ENCODE measurements at places on chromosomes 16 and 17.

GRCh38 chr16:73152386-73153125 is 104.6 kb upstream of the ZFHX3 start:
- no peak for DNase-seq

GRCh38 chr17:77509599-77509998 is 368.8 kb downstream of the SEC14L1 start:
- DNase-seq, result no peak

- no peak for DNase-seq
Measured at GRCh38 chr16:9177861-9178260, 86.4 kb downstream of the HAPSTR1 start.

- DNase-seq, result peak; percentile 78
Measured at GRCh38 chr17:45410144-45411091, 22.3 kb downstream of the ARHGAP27 start.

DNA sequence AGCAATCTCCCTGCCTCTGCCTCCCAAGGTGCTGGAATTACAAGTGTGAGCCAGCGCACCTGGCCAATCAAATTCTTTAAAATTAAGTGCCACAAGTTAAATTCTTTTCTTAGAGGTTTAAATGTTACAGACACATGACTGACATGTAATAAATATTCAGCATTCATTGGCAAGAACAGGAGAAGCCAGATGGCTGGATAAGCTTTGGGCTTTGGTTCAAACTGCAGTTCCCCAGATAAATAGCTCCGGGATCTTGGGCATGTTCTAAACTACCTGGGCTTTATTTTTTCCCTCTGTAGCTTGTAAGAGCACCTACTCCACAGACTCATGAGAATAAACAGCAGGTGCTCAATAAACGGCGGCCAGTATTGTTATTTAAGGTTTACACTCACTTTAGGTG is 34.1 kb downstream of the ABAT start:
- DNase-seq, result no peak

GRCh38 chr16:86952769-86953168 is 364.4 kb downstream of the C16orf95 start:
- no peak for DNase-seq

- peak; percentile 98 for DNase-seq
Measured at GRCh38 chr16:68448360-68448970, at the start of gene SMPD3. Gene SMPD3, minus strand, starts transcription at chr16:68448508. Its CDS starts 76,327 bp downstream, at chr16:68372181.

GRCh38 chr17:3004150-3004801 is 59.1 kb downstream of the OR1D5 start:
- DNase-seq, result peak; percentile 60

DNA sequence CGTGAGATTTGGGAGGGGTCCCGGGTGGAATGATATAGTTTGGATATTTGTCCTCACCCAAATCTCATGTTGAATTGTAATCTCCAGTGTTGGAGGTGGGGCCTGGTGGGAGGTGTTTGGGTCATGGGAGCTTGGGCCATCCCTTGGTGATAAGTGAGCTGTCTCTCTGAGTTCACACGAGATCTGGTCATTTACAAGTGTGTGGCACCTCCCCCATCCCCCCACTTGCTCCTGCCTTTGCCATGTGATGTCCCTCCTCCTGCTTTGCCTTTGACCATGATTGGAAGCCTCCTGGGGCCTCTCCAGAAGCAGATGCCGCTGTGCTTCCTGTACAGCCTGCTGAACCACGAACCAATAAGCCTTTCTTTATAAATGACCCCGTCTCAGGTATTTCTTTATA is 21.3 kb upstream of the BAIAP2 start:
- DNase-seq, result no peak

GRCh38 chr16:89859615-89860007 is 13.8 kb upstream of the TCF25 start:
- no peak for DNase-seq

DNA sequence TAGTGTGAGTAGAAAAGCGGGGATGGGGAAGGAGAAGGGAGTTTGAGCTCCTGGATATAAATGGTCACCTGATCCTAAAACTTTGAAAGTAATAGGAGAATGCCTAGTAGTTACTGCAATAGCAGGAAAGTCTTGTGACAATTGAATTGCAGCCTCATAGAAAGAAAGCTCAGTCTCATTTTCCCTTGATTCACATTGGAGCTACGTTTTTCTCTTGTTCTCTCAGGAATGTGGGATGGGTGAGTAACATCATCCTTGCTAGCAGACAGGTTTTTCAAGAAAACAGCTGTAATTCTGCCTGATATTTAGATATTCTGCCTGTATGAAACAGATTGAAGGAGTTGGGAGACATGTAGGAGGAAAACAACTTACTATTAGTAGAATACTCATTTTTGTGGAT is 25.3 kb downstream of the SF3B3 start:
- DNase-seq, result no peak

DNA sequence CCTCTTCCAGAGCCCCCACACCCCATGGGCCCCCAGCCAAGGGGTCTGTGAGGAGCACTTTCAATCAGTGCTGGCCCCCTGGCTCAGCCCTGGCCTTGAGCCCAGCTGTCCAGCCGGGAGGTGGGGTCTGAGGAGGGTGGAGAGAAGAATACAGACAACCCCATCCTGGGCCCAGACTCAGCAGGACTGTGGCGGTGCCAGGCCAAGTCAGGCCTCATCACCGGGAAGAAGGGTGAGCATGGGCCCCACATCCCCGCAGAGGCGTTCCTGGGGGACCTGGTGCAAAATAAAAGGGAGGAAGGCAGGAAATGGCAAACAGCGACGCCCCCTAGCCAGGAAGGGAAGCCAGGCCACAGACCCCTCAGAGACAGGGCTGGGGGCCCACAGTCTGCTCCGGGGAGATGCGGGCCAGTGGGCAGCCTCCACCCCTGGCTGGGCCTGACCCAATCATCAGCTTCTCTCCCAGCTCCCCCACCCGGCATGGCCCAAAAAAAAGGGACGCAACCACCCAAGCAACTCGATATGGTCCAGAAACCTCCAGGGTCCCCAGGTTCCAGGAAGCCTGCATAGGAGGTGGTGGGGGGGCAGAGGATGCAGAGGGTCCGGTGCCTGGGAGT is 20.6 kb downstream of the ZNF423 start:
- no peak for DNase-seq

DNA sequence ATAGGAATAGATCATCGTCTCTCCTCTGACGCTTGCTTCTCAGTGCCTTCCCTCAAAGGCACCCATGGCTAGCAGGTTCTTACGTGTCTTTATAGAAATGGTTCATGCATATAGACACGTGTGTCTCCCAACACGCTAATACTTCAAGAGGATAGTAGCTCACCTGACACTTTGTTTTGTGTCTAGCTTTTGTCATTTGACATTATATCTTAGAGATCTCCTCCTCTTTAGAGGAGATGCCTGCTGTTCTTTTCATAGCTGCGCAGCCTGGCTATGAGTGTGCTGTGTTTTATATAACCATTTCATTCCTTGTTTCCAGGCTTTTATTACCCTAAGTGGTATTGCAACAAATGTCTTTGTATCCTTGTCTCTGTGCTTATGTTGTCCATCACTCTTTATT is 411.7 kb downstream of the CPPED1 start:
- no peak for DNase-seq

DNA sequence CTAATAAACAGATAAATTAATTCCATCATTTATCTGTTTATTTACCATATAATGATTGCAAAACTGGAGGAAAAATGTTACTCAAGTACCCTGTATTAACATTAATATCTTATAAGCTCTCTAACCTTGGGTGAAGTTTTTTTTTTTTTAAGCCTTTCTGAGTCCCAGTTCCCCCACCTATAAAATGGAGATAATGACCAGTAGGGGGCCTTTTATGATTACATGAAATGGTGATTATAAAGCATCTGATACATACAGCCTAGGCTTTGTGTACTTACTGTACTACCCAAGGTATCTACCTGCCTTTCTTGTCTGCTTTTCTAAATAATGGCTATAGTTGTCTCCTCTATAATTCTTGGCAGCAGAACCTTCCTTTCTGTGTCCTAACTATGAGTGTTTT is 22.6 kb downstream of the LRRC36 start:
- DNase-seq, result no peak

- DNase-seq, result no peak
Measured at GRCh38 chr17:80164185-80164584, 5.6 kb upstream of the CARD14 start.

GRCh38 chr16:26567356-26567755 is 499.4 kb upstream of the C16orf82 start:
- no peak for DNase-seq

DNA sequence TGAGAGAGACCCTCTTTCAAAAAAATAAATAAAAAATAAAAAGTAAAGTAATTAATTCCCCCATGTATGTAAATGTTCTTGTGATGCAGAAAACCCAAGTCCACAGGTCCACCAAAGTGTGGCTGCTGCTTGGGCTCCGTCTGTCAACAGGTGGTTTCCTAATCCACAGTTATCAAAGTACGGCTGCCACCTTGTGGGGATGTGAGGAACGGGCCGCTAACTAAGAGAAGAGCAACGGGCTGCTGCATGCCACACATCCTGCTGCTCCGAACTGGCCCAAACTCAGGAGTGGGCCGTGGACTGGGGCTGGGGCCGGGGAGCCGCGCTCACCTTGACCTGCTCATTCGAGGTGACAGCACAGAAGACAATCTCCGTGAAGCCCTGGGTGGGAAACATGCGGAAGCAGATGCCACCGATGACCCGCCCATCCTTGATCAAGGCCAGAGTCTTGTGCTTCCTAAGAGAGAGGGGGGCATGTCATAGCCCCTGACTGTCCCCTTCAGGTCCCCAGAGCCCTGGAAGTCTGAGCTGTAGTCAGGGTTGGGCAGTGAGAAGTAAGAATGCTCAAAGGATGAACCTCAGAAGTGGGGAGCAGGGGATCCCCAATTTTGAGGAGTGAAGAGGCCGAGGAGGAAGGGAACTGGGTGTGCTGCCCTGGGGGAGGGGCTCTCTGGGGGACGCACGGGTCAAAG is 4.3 kb downstream of the KAT2A start:
- peak; percentile 87 for DNase-seq

- no peak for DNase-seq
Measured at GRCh38 chr16:62638964-62639870, 603.0 kb upstream of the CDH8 start.

- DNase-seq, result peak; percentile 32
Measured at GRCh38 chr17:20273741-20274500, 193.4 kb downstream of the LGALS9B start.

GRCh38 chr16:70388006-70388680 is 41.4 kb downstream of the DDX19A start:
- no peak for DNase-seq

DNA sequence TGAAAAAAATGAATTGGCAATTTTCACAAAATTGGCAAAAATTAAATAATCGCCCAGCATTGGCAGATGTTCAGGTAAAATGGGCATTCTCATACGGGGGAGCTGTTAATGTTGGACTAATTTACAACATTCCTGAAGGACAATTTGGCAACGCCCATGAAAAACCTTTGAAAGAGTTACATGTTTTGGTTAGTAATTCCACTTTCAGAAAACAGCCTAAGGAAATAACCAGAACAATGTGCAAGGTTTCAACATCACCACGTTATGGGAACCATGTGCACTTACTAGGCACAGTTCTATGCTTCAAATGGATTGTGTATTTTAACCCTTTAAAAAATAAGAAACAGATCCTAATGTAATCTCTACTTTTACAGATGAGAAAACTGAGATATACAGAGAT is 62.7 kb downstream of the CDYL2 start:
- no peak for DNase-seq

GRCh38 chr16:56231-56927 is 2.8 kb downstream of the SNRNP25 start:
- no peak for DNase-seq

GRCh38 chr17:32323046-32323445 is 18.9 kb downstream of the C17orf75 start:
- DNase-seq, result no peak

DNA sequence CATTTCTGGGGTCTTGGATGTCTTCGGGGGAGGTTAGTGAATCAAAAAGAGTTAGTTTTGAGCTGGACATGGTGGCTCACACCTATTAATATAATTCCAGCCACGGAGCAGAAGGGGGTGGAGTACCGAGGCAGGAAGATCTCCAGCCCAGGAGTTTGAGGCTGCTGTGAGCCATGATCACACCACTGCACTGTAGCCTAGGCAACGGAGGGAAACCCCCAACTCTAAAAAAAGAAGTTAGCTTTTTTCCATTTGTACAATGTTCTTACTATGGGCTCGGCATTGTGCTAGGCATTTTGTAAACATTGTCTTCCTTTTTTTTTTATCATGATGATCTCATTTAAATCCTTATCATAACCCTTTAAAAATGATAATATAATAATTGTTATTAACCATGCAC is 8.3 kb upstream of the SNF8 start:
- no peak for DNase-seq

- peak; percentile 10 for DNase-seq
Measured at GRCh38 chr17:78995022-78995760, 14.4 kb downstream of the CANT1 start.

GRCh38 chr16:89722392-89723278 is 1.3 kb downstream of the ZNF276 start:
- peak; percentile 79 for DNase-seq

- no peak for DNase-seq
Measured at GRCh38 chr17:80468242-80468641, 8.2 kb downstream of the NPTX1 start.

DNA sequence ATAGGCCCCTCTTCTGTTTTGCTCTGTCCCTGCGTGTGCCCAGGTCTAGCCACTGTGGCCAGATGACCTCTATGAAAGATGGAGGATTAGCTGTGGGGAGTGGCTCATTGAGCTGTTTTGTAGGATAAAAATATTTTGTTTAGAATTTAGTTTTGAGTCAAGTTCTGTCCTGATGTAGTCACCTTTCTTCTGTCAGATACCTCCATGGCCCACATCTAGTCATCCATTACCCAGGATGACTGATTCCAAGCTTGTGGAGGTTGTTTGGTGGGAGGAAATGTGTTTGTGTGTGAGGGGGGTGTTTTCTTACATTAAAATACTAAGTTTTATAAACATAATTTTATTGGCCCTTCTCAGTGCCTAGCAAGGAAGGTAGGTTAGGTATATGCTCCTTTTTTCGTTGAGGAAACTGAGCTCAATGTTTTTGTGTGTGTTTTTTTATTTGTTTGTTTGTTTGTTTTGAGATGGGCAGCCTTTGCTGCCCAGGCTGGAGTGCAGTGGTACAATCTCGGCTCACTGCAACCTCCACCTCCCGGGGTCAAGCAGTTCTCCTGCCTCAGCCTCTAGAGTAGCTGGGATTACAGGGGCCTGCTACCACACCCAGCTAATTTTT is 16.3 kb downstream of the SNX11 start:
- no peak for DNase-seq
